ENCODE measurements at places on chromosomes 6 and 20.
A peak's percentile ranks its signal among the peaks of the same experiment; 100 is the strongest.

- no peak for DNase-seq
Measured at GRCh38 chr6:163964789-163965188, 550.3 kb downstream of the QKI start.

DNA sequence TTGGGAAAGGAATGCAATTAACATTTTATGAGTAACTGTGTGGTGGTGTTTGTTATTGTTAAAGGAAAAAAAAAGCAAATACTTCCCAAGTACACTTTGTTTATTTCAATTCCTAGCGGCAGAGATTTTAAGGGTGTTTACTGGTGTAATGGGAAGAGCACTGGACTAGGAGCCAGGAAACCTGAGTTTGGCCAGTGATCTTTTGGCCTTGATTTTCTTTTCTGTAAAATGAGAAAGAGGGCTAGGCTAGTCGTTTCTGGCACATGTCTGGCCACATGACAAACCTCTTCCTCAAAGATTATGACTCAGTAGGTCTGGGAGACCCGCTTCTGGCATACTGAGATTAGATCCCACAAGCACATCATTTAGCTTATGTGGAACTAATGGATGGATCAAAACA, 428.1 kb upstream of the NOX3 start:
- DNase-seq, result no peak

DNA sequence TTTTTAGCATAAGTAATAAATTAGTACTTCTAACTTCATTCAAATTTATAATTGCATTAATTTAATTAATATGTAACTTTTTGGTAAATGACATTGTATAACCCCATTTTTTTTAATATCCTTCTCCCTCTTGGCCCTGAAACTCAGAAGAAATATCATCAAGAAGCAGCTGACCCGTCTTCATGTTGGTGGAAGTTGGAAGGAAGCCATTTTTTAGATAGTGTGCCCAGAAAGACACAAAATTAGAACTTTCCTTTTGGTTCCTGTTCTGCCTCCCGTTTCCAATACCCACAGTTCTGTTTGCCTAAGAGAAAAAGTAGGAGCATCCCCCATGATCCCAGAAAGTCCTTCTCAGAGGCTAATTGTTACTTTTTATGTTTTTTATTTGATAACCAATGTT, 65.5 kb downstream of the PLCB4 start:
- no peak for DNase-seq

- DNase-seq, result no peak
Measured at GRCh38 chr6:39137245-39137644, 22.3 kb upstream of the SAYSD1 start.

GRCh38 chr6:1611572-1612298, 2.0 kb downstream of the FOXC1 start:
- no peak for DNase-seq

DNA sequence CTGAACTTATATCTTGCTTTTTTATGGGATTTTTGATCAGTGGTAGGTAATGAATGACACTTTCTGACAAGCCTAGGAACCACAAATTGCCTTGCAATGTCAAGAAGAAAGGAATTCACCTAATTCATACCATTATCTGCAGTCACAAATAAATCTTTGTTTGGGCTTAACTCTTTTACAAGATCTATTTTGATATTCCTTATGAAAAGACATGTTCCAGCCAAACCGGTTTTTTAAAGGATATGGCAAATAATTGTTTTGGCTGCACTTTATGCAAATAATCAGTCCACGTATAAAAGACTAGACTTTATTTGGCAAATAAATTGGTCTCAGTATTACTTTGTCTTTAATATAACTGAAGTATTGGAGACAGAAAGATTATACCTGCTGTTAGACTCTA, 771.7 kb upstream of the ADGRB3 start:
- no peak for DNase-seq

- no peak for DNase-seq
Measured at GRCh38 chr6:121305957-121306607, 28.2 kb downstream of the TBC1D32 start.

GRCh38 chr6:152091851-152092341, 284.4 kb downstream of the ESR1 start:
- DNase-seq, result no peak

DNA sequence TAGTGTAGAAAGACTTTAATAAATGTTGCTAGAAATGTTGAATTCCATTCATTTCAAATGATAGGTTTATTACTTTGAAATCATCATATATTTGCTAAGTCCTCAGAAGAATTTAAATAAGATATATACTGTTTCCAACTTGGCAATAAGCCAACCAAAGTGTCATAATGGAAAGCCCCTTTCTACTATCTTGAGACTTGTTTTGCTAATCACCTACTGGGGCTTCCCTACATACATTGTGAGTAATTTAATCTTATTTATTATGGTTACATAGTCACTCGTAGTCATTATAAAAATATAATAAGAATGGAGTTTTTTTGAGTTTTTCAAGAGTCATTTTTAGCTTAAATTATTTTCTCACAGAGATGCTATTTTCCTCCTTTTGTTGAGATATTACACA, 20.7 kb downstream of the COL19A1 start:
- DNase-seq, result no peak

DNA sequence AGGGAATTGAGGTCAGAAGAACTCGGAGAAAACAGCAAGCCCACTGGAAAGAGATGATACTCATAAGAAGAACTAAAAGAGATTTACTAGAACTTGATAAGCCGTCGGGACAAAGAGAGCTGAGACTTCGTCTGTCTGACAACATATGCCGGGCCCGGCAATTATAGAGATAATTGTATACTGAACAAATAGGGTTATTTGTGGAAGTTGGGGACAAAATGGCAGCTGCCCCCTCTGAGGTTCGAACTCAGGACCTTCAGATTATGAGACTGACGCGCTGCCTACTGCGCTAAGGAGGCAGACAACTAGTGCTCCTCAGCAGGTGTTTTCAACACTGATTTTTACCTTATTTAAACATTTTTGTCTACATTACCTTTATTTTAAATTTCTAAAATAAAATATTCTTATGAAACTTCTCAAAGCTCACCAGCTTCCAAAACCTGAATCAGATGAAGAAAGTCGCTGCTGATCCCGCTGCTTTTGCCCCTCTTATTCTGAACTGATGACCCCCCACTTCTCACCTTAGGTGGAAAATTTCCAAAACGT, 29.3 kb upstream of the TRIM27 start:
- peak; percentile 10 for DNase-seq

DNA sequence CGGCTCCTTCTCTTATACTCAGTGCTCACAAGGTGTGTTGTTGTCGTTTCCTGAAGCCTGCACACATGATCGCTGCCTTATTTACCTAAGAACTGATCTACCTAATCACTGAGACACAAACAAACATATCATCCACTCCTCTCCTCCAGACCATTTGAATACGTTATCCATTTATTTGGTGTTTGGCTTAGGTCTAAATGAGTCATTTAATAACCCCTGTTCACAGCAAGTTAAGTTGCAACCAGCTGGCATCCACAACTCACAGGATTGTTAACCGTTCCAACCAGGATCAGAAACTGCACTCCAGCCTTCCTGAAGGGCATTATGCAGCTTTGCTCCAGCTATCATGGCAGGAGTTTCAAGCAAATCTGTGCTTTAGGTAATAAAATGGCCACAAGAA, 511.1 kb upstream of the MAP3K7 start:
- no peak for DNase-seq

DNA sequence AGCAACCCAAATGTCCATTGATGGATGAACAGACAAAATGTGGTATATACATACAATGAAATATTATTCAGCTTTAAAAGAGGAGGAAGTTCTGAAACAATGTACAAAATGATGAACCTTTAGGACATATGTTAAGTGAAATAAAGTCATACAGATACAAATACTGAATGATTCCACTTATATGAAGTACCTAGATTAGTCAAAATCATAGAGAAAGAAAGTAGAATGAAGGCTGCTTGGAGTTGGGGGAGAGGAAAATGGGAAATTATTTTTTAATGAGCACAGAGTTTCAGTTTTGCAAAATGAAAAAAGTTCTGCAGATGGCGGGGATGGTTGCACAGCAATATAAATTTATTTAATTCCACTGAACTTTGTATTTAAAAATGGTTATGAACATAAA, 12.4 kb downstream of the COL19A1 start:
- no peak for DNase-seq

GRCh38 chr6:1324936-1325335, 13.0 kb downstream of the FOXQ1 start:
- no peak for DNase-seq

DNA sequence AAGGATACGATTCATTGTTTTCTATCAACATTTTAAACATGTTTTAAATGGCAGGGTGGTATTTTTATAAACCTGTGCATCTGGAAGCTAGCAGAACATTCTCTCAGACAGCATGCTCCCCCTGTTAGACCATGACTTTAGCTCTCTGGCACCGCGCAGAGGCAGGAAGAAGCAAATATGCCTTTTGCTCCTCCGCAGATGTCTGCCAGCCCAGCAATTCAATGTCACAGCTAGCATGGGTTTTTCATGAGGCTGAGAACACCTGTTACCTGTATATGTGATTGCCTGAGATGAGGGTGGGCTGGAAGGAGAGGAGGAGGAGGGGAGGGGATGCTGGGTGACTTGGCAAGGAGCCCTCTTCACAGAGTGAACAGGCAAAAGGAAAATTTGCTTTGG, 6.7 kb downstream of the MTCH1 start:
- peak; percentile 62 for DNase-seq

DNA sequence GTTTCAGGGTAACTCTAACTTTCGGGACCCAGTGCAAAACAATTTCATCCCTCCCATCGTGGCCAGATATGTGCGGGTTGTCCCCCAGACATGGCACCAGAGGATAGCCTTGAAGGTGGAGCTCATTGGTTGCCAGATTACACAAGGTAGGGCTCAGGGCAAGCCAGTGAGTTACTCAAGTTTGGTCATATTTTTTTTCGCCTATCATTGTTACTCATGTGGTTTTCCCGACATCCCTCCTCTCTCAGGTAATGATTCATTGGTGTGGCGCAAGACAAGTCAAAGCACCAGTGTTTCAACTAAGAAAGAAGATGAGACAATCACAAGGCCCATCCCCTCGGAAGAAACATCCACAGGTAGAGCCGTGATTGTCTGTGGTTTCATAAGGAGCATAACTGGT, 58.2 kb downstream of the DCBLD1 start:
- no peak for DNase-seq

DNA sequence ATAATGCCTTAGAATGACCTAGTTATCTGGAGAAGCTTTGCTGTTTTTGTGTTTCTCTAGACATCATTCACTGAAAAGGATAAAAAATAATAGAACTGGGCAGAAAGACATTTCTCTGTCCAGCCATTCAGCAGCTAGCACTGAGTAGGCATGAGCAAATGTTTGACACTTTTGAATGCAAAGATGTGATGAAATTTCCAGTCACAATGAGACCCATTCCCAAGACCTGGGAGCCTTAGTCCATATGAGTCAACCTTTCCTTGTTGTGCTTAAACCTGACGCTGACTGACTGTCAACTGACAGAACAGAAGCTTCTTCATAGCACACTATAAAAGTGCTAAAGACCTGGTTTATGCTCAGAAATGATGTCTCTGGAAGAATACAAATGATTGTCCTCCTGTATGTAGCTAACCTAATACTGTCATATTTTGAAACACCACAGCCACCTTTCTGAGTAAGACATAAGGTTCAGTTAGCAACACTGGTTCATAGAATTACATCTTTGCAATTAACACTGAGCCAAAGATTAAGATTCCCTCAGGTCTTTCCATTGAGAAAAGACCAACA, 17.1 kb downstream of the RALGAPA2 start:
- DNase-seq, result no peak

- DNase-seq, result peak; percentile 23
Measured at GRCh38 chr20:561437-562231, 18.0 kb upstream of the CSNK2A1 start.

DNA sequence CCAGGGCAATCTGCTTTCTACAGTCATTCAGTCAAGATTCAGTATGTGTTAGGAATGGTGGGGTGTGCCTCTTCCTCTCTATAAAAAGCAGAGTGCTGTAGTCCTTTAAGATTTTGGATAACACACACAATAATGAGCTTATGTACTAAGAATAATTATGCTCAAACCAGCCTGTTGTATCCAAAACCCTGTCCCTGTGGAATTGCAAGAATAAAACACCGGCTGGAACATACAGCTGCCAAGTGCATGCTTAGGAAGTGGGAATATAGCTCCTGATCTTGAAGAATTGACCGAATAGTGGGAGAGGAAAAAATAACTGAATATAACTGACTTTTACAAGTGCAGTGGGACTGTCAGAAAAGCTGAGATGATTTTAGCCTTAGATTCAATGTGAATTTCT, 979 bp upstream of the MOCS1 start:
- DNase-seq, result no peak

DNA sequence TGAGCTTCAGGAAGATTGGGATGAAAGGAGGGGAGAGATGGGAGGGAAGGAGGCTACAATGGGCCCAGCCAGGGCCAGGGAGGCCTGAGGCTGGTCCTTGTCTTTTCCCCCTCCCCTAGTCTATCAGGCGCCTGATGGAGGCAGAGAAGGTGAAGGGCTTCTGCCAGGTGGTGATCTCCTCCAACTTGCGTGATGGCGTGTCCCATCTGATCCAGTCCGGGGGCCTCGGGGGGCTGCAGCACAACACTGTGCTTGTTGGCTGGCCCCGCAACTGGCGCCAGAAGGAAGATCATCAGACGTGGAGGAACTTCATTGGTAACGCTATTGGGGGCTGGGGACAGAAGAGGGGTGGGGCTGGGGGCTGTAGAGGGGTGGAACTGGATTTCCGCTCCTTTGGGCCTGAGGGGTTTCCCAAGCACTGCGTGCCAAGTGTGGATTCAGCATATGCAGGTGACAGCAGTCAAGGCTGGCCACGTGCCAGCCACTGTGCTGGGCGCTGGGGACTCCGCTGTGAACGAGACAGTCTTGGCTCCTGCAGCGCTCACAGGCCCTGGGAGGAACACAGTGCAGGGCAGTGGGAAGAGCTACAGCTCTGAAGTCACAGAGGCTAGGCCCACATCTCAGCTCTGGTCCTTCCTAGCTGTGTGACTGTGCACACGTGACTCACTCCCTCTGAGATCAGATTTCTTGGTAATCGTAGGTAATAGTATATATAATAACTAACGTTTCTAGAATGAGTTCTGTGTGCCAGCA, 22.7 kb downstream of the SLC12A5 start:
- DNase-seq, result no peak

DNA sequence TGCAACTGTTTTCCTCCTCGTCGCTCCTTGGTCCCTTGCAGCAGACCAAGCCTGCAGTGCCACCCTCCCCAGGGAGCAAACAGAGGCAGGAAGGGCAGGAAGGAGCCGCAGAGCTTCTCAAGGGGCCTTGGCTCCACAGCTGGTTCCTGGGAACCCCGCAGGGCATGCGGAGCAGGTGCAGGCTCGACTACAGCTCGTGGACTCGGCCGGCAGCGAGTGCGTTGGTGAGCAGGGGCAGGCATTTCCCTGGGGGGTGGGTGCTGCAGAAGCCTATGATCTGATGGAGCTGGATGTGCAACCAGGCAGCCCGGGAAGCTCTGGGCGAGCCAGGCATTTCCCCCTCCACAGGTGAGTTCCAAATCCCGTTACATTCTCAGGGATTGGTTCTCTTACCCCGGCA, 37.1 kb downstream of the FRMD1 start:
- DNase-seq, result no peak

DNA sequence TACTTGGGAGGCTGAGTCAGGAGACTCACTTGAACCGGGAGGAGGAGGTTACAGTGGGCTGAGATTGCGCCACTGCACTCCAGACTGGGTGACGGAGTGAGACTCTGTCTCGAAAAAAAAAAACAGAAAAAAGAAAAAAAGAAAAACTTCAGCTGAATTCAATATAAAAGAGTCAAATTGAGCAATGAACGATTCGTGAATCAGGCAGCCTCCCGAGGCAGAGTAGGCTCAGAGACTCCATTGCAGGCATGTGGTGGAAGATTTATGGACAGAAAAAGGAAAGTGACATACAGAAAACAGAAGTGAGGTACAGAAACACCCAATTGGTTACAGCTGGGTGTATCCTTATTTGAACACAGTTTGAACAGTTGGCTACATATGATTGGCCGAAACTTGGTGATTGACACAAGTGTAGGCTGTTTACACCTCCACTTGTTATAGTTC, 56.3 kb downstream of the HLA-DPB1 start:
- no peak for DNase-seq
